ENCODE measurements at places on chromosomes 16 and 17.

GRCh38 chr17:6153375-6153774 is 83.2 kb downstream of the WSCD1 start:
- no peak for DNase-seq

GRCh38 chr17:44787271-44787940 is 28.6 kb downstream of the ADAM11 start:
- DNase-seq, result no peak

GRCh38 chr17:19305761-19306159 is 56.8 kb downstream of the B9D1 start:
- no peak for DNase-seq

- DNase-seq, result no peak
Measured at GRCh38 chr17:59652119-59652518, 32.4 kb downstream of the CLTC start.

- no peak for DNase-seq
Measured at GRCh38 chr17:64936117-64936516, 16.8 kb upstream of the LRRC37A3 start.

- no peak for DNase-seq
Measured at GRCh38 chr17:63426041-63426916, 19.8 kb downstream of the CYB561 start.
